ENCODE measurements at places on chromosomes 4 and X.
A peak's percentile ranks its signal among the peaks of the same experiment; 100 is the strongest.

GRCh38 chr4:110106931-110107296 lies 91.5 kb downstream of the ELOVL6 start:
- no peak for DNase-seq

DNA sequence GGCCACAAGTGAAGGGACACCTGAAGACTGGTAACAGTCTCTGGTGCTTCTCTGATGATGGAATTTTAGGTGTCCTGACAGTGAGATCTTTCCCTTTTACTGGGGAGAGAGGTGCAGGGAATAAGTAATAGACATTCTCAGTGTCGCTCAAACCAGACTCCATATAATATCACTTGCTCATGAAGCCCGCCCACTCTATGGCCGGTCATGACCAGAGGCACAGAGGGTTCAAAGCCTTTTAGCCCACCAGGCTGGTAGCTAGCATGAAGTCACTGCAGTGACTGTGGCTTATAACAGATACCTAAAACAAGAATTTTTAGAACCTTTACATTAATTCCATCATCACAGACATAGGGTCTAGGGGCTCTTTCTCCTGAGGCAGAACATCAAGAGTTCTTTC lies 2.9 kb downstream of the CD40LG start:
- DNase-seq, result no peak

DNA sequence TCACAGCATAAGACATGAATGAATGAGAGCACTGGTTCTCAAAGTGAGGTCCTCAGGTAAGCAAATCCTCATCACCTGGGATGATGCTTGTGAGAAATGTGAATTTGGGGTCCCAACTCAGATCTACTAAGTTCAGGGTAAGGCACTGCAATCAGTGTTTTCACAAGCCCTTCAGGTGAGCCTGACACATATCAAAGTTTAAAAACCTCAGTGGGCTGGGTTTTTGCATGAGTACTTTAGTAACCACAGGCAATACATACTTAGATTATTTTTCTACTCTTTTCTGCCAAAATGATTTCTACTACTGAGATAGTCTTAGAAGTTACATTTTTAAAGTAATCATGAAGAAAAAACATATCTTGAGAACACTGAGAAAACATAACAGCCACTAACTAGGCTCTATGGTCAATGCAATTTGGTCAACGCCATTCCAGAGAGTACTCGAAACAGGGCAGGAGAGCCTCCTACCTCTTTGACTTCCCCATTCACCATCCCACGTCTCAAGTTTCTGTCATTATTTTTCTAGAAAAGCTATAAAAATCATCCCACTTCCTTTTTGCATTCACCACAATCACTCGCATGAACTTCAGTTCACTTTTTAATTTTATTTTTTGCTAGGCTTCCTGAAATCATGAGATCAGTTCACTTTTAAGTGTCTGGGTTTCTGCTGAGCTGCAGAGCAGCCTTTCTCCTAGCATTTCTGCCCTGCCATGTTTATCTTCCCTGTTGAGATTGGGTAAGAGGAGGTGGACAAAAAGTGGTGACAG lies 73.8 kb downstream of the MFAP3L start:
- DNase-seq, result no peak

GRCh38 chrX:46531442-46531841 lies 13.8 kb downstream of the ZNF674 start:
- no peak for DNase-seq

DNA sequence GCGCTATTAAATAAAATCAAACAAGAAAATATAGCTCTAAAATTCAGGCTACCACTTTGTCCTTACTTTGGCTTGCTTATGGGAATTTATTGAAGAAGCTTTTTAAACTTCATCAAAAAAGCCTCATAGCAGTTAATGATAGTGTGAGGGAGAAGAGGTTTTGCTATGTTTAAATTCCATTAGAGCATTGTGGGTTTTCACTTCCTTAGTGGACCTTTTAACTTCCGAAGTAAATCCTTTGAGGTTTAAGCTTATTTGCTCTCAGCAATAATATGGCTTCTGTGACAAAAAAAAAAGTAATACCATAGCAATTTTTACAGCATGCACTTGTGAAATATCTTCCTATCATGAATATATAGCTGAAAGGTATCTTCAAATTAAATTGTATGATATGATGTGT lies 120.2 kb upstream of the NDST4 start:
- DNase-seq, result no peak

- DNase-seq, result no peak
Measured at GRCh38 chr4:147778942-147779341, 47.1 kb downstream of the ARHGAP10 start.

- DNase-seq, result no peak
Measured at GRCh38 chr4:183544109-183544508, 39.3 kb downstream of the ING2 start.

GRCh38 chrX:107729558-107730297 lies 45.9 kb downstream of the TSC22D3 start:
- DNase-seq, result no peak

GRCh38 chrX:145832796-145833195 lies 15.2 kb downstream of the SLITRK2 start:
- DNase-seq, result no peak

GRCh38 chrX:20269848-20270561 lies 3.3 kb upstream of the RPS6KA3 start:
- DNase-seq, result no peak

DNA sequence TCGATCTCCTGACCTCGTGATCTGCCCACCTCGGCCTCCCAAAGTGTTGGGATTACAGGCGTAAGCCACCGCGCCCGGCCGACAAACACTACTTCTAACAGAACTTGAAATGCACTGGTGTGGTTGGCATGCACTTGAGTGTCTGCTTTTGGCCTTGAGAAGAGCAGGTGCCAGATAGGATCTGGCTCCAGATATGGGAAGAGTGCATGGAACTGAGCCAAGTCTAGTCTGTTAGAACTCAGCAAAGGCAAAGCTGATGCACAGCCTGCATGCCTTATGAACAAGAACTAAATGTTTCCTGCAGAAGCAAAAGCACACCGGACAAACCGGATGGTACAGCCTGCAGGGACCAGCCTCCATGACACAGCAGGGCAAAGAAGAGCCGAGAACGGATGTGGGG lies 35.1 kb upstream of the TBL1X start:
- DNase-seq, result no peak

DNA sequence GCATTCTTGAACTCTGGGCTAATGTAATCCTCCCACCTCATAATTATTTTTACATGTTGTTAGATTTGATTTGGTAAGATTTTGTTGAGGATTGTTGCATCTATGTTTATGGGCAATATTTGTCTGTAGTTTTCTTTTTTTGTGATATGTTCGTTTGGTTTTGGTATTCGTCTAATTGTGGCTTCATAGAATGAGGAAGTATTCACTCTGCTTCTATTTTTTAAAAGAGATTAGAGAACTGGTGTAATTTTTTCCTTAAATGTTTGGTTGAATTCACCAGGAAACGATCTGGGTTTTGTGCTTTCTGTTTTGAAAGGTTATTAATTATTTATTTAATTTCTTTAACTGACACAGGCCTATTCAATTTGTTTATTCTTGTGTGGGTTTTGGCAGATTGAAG lies 161.2 kb upstream of the NUDT6 start:
- no peak for DNase-seq

DNA sequence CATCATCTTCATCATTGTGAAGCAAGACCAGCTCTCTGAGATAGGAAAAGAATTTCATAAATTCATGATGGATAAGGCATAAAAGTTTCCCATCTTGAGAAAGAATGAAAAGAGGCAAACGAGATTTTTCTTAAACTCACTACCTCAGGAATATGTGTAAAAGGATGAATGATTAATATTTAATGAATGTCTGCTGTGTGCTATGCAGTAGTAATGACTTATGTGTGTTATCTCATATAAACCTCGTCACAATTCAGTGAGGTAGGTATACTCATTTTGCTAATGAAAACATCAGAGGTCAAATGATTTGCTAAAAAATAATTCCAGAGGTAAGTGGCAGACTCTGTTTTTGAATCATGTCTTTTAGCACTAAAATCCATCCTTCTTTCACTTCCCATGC lies 42.6 kb upstream of the GYPA start:
- DNase-seq, result no peak

- peak; percentile 55 for DNase-seq
Measured at GRCh38 chr4:72971572-72971971, 97.9 kb downstream of the COX18 start.

DNA sequence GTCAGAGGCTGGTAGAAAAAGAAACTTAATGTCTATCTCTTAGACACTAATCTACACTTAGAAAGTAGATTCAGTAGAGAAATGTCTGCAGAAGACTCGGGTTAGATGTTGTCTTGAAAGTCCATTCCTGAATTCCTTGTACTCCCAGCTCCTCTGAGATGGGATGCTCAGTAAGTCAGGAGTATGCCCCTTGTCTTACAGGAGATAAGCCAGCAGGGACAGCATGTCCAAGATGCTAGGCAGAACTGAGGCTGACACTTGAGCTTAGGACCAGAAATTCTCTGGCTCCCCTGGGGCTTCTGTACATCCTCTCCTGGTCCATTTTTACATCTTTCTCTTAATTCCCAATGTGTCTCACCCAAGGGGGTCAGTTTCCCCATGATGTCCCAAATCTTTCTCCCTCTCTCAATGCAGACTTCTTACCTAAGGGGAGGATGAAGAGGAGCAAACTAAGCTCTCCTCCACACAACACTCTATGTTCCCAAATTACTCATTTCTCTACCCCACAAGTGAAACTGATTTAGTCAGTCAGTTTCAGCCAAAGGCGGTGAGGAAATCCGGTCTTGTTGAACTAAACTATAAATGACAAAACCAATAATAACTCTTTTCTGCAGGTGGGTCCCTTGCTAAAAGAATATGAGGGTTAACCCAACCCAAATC lies 558.2 kb upstream of the DIPK2B start:
- DNase-seq, result no peak

- DNase-seq, result no peak
Measured at GRCh38 chrX:28835991-28836390, 248.7 kb downstream of the IL1RAPL1 start.

DNA sequence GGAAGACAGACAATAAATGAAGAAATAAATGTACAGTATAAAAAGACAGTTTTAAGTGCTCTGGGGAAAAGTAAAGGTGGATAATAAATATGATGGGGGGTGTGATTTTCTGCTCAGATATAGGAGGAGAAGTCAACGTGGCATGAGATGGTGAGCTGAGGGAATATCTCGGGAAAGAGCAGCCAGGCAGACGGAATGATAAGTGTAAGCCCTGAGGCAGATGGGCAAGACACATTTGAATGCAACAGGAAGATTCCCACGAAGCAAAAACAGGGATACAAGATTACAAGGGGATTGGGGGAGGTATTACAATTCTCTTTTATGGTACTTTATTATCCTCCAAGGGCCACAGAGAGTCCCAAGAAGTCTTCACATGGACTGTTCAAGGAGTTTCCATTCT lies 11.1 kb downstream of the ANXA3 start:
- no peak for DNase-seq

- DNase-seq, result no peak
Measured at GRCh38 chr4:123517971-123518370, 121.4 kb downstream of the SPRY1 start.

DNA sequence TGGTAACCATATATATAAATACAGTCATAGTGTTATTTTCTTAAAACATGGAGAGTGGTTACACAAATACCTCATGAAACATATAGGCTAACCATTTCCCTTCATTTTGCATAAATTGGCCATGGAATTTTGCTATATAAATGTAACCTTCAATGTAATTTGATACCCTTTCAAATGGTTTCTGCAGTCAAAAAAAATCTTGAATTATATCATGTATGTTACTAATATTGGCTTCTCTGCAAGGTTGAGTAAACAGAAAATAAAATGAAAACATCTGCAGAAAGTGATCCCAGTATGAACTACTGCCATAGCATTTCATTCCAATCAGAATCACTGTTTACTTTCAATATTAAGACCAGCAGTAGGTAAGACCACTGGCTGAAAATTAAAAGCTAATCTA lies 1165.9 kb upstream of the TENM3 start:
- no peak for DNase-seq

GRCh38 chr4:88660446-88661294 lies 37.0 kb downstream of the NAP1L5 start:
- DNase-seq, result peak; percentile 75

GRCh38 chrX:64205441-64205734 lies at the start of gene AMER1:
Gene AMER1 (minus strand): TSS chrX:64205708. CDS start chrX:64193286, 12,422 bp downstream.
- no peak for DNase-seq

DNA sequence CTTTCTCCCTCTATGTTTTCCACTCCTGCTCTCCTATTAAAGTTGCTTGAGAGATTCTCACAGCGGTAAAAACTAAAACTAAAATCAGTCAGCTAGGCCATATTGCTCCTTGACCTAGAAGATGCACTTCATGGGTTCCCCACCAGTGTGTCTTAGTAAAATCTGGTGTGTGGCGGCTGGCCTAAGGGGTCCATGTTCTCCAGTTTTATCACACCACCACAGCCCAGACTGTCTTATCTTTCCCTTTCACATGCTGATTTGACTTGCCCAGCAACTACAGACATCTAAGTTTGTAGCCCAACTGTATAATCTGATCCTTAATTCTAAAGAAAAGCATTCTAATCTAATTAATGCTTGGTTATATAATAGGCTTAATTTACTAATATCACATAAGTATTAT lies 68.0 kb downstream of the ATP8A1 start:
- no peak for DNase-seq

DNA sequence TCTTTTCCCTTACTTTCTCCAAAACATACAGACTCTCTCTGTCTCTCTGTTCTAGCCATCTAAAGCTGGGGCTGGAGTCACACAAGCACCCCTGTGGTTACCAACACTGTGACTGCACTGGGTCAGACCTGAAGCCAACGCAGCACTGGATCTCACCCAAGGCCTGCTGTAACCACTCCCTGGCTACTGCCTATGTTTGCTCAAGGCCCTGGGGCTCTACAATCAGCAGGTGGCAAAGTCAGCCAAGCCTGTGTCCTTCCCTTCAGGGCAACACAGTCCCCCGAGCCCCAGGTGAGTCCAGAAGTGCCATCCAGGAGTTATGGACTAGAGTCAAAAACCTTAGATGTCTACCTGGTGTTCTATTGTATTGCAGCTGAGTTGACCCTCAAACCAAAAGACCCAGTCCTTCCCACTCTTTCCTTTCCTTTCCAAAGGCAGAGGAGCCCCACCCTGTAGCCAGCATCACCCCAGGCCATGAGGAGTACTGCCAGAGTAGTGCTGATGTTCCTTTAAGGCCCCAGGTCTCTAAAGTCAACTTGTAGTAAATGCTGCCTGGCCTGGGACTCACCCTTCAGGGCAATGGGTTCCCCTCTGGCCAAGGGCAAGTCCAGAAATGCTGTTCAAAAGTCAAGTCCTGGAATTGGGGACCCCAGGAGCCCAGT lies 58.8 kb upstream of the RAP2C start:
- no peak for DNase-seq

- DNase-seq, result no peak
Measured at GRCh38 chr4:13766761-13767540, 139.4 kb upstream of the BOD1L1 start.

DNA sequence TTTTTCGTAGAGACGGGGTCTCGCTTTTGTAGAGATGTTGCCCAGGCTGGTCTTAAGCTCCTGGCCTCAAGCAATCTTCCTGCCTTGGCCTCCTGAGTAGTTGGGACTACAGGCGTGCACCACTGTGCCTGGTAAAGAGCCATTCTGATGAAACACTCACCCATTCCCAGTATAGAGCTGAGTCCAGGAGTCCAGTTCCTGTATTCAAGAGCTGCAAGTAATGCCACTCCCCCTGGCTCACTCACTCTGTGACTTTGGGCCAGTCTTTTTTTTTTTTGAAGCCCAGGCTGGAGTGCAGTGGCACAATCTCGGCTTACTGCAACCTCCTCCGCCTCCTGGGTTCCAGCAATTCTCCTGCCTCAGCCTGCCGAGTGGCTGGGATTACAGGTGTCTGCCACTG lies 3.5 kb downstream of the CCDC22 start:
- no peak for DNase-seq

GRCh38 chr4:15488136-15488535 lies 18.5 kb downstream of the CC2D2A start:
- DNase-seq, result no peak

GRCh38 chr4:15870921-15871664 lies 67.4 kb downstream of the FGFBP1 start:
- no peak for DNase-seq

Data from GM04504 (cell line).